Vagina (tissue), 2 donors: ENCODE measurements at places on chromosomes 4 and X.
A peak's percentile ranks its signal among the peaks of the same experiment; 100 is the strongest.

DNA sequence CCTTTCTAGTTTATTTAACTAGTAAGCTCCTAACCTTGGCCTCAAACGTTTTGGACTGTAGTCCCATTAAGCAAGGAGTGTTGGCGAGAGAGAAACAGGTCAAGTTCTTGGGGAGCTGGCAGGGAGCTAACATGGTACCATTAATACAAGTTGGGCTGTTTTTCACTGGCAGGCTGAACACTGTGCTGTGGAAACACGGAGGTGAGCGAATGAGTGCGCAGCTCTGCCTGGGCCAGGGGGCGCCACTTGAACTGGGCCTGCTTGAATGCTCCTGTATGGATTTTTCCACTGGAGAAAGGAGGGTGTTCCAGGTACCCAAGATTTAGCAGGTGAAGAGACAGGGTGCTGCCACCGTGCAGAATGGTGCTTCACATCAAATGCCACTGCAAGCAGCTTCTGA, 7.4 kb upstream of the SMS start:
- H3K27ac ChIP-seq: peak overlapping the region; percentile 37
- no peak for DNase-seq
- no peaks in the 10 kb centered on the region for H3K27me3 ChIP-seq
- no peaks in the 10 kb centered on the region for H3K36me3 ChIP-seq

- no peak overlapping the region for H3K4me3 ChIP-seq
- H3K4me1 ChIP-seq: no peaks in the 10 kb centered on the region
- H3K27me3 ChIP-seq: no peaks in the 10 kb centered on the region
- no peak overlapping the region for H3K27ac ChIP-seq
- DNase-seq: no peak
Observed at GRCh38 chrX:156000361-156000926, 2.9 kb downstream of the IL9R start.

- H3K27ac ChIP-seq: no peak overlapping the region
- no peaks in the 10 kb centered on the region for H3K36me3 ChIP-seq
- H3K4me1 ChIP-seq: no peaks in the 10 kb centered on the region
- no peak overlapping the region for H3K4me3 ChIP-seq
Observed at GRCh38 chr4:111838406-111838930, 306.8 kb upstream of the FAM241A start.

- H3K27me3 ChIP-seq: no peaks in the 10 kb centered on the region
- no peak overlapping the region for H3K4me3 ChIP-seq
- no peaks in the 10 kb centered on the region for H3K4me1 ChIP-seq
- no peak overlapping the region for H3K27ac ChIP-seq
Observed at GRCh38 chr4:172982151-172982590, 186.4 kb upstream of the GALNT7 start.

DNA sequence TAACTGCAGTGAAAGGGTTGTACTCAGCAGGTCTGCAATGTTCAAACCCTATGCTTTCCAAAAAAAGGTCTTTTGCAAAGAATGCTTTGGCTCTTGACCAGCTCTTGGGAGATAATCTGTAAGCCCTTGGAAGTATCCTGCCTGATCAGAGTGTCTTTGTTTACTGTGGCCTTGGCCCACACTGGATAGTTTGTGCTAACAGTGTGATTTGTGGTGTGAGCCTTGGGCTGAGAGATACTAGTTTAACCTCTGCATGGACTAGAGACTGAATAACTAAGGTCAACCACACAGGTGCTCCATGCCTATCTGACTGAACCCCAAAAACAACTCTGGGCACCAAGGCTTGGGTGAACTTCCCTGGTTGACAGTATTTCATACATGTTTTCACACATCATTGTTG, 3.6 kb upstream of the MAGED1 start:
- no peak overlapping the region for H3K4me3 ChIP-seq
- no peak for DNase-seq
- H3K4me1 ChIP-seq: peaks cover 9% of the 10 kb centered on the region
- H3K27ac ChIP-seq: no peak overlapping the region
- H3K36me3 ChIP-seq: no peaks in the 10 kb centered on the region

DNA sequence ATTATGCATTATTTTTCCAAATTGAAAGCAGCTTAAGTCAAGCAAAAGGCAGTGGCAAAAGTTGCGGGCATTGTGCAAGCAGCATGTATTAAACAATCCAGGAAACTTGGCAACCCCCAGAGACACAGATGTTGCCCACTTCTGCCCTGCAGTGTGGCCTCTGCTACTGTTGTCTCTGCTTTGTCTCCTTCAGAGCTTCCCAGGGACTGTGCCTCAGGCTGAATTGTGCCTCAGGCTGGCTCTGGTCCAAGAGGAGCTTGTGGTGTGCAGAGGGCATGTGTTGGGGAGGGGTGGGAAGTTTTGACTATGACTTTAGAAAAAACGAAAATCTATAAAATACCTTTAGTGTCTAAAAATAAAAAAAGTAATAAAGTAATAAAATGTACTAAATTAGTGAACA, 201.4 kb downstream of the CCSER1 start:
- DNase-seq: no peak
- no peaks in the 10 kb centered on the region for H3K36me3 ChIP-seq
- no peak overlapping the region for H3K4me3 ChIP-seq
- H3K27me3 ChIP-seq: no peaks in the 10 kb centered on the region
- H3K4me1 ChIP-seq: no peaks in the 10 kb centered on the region

GRCh38 chr4:10554694-10555093, 97.5 kb upstream of the ZNF518B start:
- H3K27ac ChIP-seq: no peak overlapping the region
- H3K36me3 ChIP-seq: no peaks in the 10 kb centered on the region
- no peak overlapping the region for H3K4me3 ChIP-seq
- no peak for DNase-seq
- no peaks in the 10 kb centered on the region for H3K4me1 ChIP-seq

- no peak overlapping the region for H3K27ac ChIP-seq
- H3K27me3 ChIP-seq: no peaks in the 10 kb centered on the region
- DNase-seq: no peak
- no peaks in the 10 kb centered on the region for H3K4me1 ChIP-seq
Observed at GRCh38 chr4:174036576-174036975, 246.9 kb downstream of the FBXO8 start.

- H3K27ac ChIP-seq: no peak overlapping the region
- DNase-seq: no peak
- H3K4me1 ChIP-seq: no peaks in the 10 kb centered on the region
- H3K36me3 ChIP-seq: no peaks in the 10 kb centered on the region
Observed at GRCh38 chr4:42844422-42845070, 48.0 kb upstream of the GRXCR1 start.

GRCh38 chrX:39822133-39822748, 275.5 kb downstream of the BCOR start:
- DNase-seq: no peak
- H3K27ac ChIP-seq: no peak overlapping the region
- no peaks in the 10 kb centered on the region for H3K27me3 ChIP-seq
- H3K4me3 ChIP-seq: no peak overlapping the region
- H3K4me1 ChIP-seq: peaks cover under 1% of the 10 kb centered on the region

- H3K36me3 ChIP-seq: no peaks in the 10 kb centered on the region
- H3K27me3 ChIP-seq: no peaks in the 10 kb centered on the region
- peaks cover 31% of the 10 kb centered on the region for H3K4me1 ChIP-seq
- H3K27ac ChIP-seq: peak overlapping the region; percentile 90
Observed at GRCh38 chr4:105145903-105146275, 787 bp upstream of the TET2 start.

DNA sequence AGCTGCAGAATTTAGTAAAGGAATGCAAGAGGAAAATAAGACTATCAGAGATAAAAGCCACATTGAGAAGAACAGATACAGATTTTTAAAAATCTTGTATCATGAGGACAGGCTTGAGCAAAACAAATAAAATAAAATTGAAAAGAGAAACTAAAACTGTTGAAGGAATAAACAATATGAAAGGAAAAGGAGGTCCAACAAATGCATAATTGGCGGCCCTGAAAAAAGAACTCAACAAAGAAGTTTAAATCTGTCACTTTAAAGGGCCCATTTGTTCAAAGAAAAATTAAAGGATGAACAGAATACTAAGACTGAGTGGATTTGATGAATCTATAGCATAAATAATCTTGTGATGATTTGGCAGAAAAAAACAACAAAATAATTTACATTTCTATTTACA, 36.5 kb downstream of the TMPRSS11B start:
- H3K27ac ChIP-seq: no peak overlapping the region
- no peaks in the 10 kb centered on the region for H3K36me3 ChIP-seq
- no peaks in the 10 kb centered on the region for H3K4me1 ChIP-seq
- no peak for DNase-seq
- no peaks in the 10 kb centered on the region for H3K27me3 ChIP-seq

DNA sequence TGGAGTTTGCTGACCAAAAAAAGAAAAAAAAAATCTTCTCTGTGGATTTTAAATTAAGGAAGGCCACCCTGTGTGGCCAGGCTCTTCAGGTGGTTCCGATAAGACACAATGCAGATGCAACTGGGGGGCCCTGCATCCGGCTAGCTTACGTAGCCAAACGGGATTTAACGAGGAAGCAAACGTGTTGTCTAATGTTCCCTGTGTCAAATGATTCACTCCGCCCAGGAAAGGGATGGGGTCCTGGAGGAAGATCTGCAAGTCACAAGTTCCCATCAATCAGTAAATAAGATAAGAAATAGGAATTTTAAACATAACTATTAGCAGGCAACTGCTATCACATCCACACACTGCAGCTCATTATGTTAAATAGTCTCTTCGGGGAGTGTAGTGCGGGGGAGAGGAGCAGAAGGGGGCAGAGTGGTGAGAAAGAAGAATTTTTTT, 216.4 kb upstream of the GYPA start:
- H3K4me1 ChIP-seq: no peaks in the 10 kb centered on the region
- no peak overlapping the region for H3K27ac ChIP-seq
- no peaks in the 10 kb centered on the region for H3K27me3 ChIP-seq
- no peaks in the 10 kb centered on the region for H3K36me3 ChIP-seq

DNA sequence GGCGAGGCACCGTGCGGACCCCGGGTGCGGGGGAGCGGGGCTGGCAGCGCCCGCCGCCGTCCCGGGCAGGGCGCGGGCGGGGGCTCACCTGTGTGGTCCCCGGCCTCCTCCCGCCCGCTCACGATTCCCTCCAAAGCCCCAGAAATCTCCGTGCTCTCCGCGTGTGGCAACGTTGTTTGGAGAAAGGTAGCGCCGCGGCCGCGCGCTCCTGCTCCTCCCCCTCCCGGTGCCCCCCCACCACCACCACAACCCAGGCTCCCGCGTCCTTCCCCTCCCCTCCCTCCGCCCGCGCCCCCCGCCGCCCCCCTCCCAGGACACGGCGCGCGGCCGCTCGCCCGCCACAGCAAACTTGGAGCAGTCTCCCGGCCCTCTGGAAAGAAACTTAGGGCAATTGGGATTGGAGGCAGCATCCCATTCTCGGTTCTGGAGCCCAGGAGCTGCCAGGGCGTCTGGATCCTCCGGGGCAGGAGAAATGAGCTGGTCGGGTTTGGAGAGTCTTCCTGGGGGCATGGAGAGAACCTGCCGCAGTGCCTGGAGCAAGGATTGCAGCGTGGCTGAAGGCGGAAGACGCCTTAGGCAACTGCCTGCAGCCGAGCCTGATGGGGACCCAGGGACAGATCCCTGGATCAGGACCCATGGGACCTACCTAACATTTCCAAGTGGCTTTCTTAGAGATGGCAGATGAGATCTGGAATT, 855 bp downstream of the KLF3 start:
- no peak for DNase-seq
- no peaks in the 10 kb centered on the region for H3K36me3 ChIP-seq
- H3K27ac ChIP-seq: peak overlapping the region; percentile 98
- no peaks in the 10 kb centered on the region for H3K27me3 ChIP-seq

- H3K4me1 ChIP-seq: no peaks in the 10 kb centered on the region
- H3K27ac ChIP-seq: no peak overlapping the region
- DNase-seq: no peak
- no peak overlapping the region for H3K4me3 ChIP-seq
- no peaks in the 10 kb centered on the region for H3K36me3 ChIP-seq
Observed at GRCh38 chrX:7606039-7606652, 236.8 kb upstream of the VCX start.

DNA sequence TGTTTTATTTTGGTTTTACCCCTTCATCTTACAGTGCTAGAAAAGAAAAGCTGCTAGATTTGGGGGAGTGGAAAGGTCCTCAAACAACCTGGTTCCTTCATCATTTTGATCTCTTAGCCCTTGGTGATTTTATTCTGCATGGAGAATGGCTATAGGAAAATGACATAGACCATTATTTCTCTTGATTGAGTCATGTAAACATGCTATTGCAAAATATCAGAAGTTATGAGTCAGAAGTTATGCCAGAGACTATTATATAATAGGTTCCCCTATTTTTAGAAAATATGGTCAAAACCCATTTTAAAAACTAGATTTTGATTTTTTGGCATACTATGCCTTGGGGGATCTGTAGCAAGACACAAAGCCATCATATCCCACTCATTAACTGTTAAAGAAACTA, 83.7 kb upstream of the FAM9C start:
- peaks cover 6% of the 10 kb centered on the region for H3K4me1 ChIP-seq
- peak overlapping the region; percentile 13 for H3K27ac ChIP-seq
- H3K36me3 ChIP-seq: no peaks in the 10 kb centered on the region
- no peak for DNase-seq

DNA sequence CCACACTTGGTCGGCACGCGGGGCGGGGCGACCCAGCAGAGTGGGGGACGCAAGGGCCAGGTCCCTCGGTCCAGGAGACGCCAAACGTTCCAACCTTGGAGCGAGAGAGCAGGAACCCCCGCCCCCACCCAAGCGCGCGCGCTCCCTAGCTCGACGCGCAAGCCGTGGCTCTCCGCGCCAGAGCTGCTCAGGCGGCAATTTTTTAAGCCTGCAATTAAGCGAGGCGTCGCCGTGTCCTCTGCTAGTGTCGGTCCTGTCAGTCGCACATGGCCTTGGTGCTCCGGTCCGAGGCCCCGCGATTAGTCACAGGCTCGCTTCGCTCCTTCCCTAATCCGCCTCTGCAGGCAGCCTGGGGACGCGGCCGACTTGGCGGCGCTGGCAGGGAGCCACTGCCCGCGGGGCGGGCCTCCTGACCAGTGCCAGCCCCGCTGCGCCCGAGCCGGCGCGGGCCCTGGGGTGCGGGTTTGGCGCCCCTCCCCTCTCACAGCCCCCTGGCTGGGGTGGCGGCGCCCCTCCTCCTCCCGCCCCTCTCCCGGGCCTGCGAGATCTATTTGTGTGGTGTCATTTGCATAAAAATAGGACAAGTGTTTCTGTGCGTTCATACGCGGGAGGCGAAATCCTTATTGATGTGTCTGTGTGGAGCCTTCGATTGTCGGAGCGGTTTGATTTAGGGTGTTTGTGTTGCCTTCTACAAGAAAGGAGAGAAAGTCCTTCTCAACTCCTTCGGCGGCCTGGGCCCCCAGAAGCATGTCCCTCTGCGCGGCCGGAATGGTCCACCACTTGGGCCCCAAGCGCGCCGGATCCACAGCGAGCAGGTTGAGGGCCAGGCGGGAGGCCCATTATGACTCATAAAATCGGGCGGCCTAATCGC, 9.8 kb upstream of the BCOR start:
- H3K4me3 ChIP-seq: peak overlapping the region; percentile 64
- peak overlapping the region; percentile 71 for H3K27ac ChIP-seq
- H3K27me3 ChIP-seq: no peaks in the 10 kb centered on the region
- peaks cover 35% of the 10 kb centered on the region for H3K4me1 ChIP-seq
- H3K36me3 ChIP-seq: no peaks in the 10 kb centered on the region

- no peak overlapping the region for H3K4me3 ChIP-seq
- no peaks in the 10 kb centered on the region for H3K36me3 ChIP-seq
- H3K4me1 ChIP-seq: peaks cover under 1% of the 10 kb centered on the region
- no peak for DNase-seq
- H3K27me3 ChIP-seq: no peaks in the 10 kb centered on the region
Observed at GRCh38 chrX:120274958-120275357, 24.3 kb downstream of the ZBTB33 start.
